NCI-H510A treated with DMSO at 0.1 percent for 48 hours (cell line): ENCODE measurements at places on chromosomes 11 and 22.

DNA sequence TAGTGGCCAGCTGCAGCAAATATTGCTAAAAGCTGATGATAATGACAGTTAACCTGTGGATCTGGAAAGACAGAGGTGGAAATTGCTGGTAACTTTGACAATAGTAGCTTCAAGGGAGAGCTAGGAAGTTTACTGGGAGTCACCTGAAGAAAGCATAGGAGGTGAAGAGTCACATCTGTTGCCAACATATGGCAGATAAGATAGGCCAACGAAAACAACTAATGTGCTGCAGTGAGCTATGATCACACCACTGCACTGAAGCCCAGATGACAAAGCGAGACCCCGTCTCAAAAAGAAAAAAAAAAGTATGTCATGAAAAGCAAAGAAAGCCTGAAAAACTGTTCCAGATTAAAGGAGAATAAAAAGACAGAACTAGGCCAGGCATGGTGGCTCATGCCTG is 4.3 kb upstream of the PRDM10 start:
- DNase-seq: no peak

DNA sequence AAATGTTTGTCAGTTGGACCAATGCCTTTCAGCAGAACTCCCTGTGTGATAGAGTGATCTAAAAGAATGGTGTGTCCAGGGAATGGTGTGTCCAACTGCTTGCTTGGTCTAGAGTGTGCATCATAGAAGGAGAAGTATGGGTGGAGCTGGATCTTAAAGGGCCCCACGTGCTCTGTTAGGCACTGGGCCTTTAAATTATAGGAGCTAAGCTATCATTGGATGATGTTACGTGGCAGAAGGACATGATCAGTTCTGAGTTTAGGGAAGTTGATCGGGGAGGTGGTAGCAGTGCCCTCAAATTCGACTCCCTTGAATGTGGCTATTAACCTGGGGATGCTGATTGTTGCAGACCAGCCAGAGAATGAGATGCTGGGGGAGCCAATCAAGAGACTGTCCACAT is 16.4 kb downstream of the STX3 start:
- DNase-seq: no peak

GRCh38 chr11:76339221-76339620 is 41.7 kb downstream of the THAP12 start:
- no peak for DNase-seq

DNA sequence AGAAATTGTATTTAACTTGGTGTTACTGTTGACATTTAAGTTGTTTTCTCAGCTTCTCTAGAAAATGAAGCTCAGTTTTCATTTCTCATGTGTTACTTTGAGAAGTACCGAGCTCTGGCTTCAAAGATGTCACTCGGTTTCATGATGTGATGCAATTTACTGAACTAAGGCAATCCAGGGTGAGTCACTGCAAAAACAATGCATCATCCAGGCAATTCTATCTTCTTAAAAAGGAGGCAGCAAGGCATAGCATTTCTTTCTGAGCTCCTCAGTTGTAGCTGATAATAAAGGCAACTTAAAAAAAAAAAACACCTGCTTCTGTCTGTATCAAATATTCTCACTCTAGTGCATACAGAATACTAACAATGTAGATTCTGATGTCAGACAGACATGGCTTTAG is 91.1 kb upstream of the KCNA4 start:
- no peak for DNase-seq

- no peak for DNase-seq
Measured at GRCh38 chr11:61886643-61887042, 4.7 kb downstream of the FADS3 start.

GRCh38 chr22:37137903-37138665 is 11.6 kb downstream of the IL2RB start:
- no peak for DNase-seq
